K562 (cell line): ENCODE measurements at places on chromosomes 7 and 10.

- no peak for DNase-seq
These were observed 5.3 kb downstream of the TECTB start for GRCh38 chr10:112288486-112288885.

DNA sequence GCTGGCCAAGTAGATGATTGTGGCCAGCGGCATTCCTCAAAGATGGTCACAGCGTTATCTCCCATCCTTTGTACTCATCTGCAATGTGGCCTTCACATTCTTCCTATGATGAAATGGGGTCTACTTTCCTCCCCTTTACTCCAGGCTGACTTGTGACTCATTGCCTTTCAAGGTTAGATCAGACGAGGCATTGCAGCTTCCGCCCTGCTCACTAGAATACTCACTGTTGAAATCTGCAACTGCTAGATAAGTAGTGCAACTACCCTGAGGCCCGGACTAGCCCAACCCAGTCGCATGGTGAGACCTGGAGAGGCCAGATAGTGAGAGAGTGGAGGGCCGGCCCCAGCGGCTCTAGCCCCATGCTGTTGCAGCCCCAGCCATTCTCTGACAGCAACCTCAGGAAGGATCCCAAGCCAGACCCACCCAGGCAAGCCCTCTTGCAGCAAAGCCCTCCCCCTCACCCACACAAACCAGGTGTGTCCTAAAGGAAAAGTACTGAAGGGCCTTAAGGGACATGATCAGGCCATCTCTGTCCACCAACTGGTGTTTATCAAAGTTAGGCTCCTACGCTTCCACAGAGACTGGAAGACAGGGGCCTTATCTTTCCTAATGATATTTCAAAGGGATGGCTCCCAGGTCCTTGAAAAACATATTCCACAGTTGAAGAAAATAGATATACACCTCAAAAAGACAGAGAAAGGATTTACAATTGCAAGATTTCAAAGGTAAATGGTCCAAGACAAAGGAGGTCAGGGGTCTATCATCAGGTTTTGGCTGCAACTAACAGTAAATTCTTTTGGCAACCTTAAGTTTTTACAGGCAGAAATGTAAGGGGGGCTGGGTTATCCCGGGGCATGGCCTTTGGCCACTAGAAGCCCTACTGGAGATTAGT lies 107.2 kb upstream of the TRIM24 start:
- DNase-seq = peak; percentile 99

- peak; percentile 59 for DNase-seq
These were observed at the start of gene GSDME for GRCh38 chr7:24757353-24758275. GSDME (minus strand) TSS chr7:24757464; CDS start chr7:24749774, 7,690 bp downstream.

DNA sequence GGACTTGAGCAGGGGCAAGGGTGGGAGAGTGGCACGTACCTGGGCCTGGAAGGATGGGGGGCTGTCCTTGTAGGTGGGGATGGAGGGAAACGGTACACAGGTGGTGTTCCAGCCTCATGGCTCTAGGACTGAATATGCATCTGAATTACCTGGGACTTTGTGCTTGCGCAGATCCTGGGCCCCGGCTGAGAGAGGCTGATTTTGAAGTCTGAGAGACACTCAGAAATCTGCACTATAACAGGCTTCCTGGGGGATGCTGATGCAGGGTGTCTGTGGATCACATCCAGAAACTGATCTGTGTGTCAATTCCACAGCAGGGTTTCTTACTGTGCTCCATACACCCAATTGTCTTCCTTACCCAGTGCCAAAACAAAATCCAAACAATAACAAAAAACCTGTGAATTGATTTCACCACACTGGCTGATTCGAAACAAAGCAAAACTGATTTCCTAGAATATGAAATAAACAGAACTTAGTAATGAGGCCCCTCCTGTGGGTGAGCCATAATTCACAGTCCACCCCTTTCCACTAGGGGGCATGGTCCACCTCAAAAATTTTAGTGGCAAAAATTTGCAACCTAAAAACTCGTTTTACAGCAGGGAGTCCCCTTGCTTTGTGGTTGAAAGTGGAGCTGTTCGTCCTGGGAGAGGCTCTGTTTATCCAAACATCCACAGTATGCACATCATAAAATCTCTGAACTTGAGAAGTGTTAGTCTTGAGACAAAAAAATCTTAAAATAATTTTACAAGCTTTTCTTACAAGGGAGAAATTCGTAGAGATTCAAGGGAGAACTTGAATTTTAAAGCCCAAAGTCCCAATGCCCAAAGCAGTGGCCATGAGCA lies 32.0 kb upstream of the PLEKHA1 start:
- DNase-seq = peak; percentile 47

- DNase-seq = no peak
These were observed 6.3 kb upstream of the SMKR1 start for GRCh38 chr7:129495987-129496386.

GRCh38 chr10:91590142-91590903 lies 42.5 kb downstream of the PPP1R3C start:
- DNase-seq = no peak
